ENCODE measurements at places on chromosomes 12 and 14.
A peak's percentile ranks its signal among the peaks of the same experiment; 100 is the strongest.

- no peak for DNase-seq
Observed at GRCh38 chr14:38125481-38126037, 82.1 kb upstream of the SSTR1 start.

DNA sequence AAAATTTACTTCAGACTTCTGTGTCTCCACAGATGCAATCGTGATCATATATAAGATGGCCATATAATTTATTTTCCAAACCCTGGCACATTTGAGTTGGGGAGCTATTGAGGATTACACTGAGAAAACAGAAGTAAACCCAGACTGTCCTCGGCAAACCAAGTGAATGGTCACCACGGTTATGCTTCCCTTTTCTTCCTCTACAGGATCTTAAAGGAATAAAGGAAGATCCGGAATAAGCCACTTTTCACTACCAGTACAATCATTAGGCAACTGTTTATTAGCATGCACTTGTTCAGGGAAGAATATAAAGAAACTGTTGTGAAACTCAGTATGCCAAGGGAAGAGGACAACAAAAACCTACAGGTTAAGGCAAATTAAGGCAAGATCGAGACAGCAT, 27.6 kb downstream of the SBNO1 start:
- DNase-seq: no peak

DNA sequence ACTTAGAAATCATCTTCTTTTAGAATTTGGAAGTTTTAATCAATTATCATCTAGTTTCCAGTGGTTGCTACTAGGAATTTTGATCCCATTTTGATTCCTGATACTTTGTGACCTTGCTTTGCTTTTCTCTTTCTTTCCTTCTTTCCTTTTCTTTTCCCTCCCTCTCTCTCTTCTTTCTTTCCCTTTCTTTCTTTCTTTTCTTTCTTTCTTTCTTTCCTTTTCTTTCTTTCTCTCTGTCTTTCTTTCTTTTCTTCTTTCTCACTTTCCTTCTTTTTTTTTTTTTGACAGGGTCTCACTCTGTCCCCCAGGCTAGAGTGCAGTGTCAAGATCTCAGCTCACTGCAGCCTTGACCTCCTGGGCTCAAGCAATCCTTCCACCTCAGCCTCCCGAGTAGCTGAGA, 81.5 kb upstream of the OSBPL8 start:
- no peak for DNase-seq

GRCh38 chr12:78293059-78293686, 462.5 kb downstream of the NAV3 start:
- DNase-seq: no peak

- no peak for DNase-seq
Observed at GRCh38 chr14:59564366-59564765, 12.2 kb downstream of the CCDC175 start.

GRCh38 chr14:57383125-57383745, 7.2 kb upstream of the NAA30 start:
- DNase-seq: no peak

- DNase-seq: no peak
Observed at GRCh38 chr12:41293011-41293410, 104.9 kb downstream of the PDZRN4 start.

- DNase-seq: no peak
Observed at GRCh38 chr12:87813476-87814234, 215.5 kb downstream of the C12orf50 start.

DNA sequence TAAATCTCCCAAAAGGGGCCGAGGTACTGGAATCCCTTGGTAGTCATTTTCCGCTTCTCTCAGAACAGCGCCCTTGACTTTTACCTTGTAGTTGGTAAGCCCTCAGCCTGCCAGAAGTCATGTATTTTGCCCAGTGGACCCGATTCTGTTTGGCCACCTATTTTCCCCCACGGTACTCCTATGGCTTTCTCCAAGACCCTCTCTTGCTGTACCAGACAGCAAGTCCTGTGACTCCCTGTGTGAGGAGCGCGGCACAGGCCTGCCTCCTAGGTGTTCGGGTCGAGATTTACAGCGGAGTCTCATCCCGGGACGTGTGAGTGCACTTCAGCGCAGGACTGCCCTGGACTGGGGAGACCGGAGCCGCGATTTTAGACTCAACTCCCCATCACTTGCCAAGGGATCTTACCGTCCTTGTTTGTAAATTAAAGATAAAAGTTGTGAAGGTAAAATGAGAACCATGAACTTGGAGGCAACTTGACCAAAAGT, 1.1 kb upstream of the MBD6 start:
- DNase-seq: peak; percentile 19

GRCh38 chr12:58502841-58503240, 417.5 kb downstream of the LRIG3 start:
- no peak for DNase-seq

DNA sequence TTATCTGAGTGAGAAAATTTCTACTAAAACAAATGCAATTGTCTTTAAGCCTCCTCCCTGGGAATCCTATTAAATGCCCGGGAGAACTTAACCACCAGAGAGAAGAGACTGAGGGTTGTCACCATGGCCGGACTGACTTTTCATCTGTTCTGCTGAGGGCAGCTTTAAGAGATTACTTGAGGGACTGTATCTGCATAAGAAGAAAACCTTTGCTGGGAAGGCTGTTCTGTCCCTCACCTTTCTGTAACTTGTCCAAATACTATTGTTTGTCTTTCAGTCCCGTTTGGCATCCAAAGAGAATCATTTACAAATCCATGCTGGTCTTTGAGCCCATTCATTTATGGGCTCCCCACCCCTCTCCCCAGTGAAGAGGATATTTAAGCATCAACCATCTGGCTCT, 306.3 kb upstream of the FLRT2 start:
- DNase-seq: no peak

GRCh38 chr12:10636611-10637010, 23.2 kb upstream of the MAGOHB start:
- no peak for DNase-seq

Measured in activated naive CD4-positive, alpha-beta T cell (primary cell).